ENCODE measurements at places on chromosomes 16 and 17.

GRCh38 chr16:58518980-58519368 is 3.7 kb downstream of the SETD6 start:
- no peak for DNase-seq

DNA sequence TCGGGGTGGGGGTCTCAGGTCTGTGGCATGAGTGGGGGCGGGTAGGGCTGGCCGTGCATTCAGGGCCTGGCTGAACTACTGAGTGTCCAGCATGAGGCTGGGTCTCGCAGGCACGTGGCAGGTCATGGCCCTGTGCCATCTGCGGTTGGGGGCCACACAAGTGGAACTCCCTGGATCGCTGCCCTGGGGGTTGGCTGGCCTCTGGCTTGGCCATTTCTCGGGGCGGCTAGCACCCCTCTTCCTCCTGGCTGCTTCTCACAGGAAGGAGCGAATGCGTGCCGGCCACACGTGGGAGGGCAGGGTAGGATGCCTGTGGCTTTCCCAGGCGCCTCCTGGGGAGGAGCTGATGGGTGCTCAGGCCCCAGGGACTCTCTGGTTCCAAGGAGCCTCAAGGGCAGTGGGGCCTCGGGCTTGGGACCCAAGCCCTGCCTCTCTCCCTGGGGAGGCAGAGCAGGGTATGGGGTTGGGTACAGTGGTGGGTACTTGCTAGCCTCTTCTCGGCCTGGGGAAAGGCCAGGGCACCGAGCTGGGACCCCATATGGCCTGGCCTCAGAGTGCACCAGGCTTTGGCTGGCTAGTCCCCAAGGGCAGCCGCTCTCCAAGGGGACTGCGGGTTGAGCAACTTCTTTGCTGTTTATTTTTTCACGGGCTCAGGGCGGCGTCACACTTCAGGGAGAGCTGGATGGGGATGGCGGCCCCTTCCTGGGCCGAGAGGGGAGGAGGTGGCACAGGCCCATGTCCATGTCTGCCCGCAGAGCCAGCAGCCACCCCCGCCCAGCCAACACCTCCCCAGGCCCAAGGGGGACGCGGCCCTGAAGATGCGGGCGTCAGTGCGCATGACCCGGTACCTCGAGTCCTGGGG is 37.5 kb downstream of the ADCY7 start:
- DNase-seq, result no peak

DNA sequence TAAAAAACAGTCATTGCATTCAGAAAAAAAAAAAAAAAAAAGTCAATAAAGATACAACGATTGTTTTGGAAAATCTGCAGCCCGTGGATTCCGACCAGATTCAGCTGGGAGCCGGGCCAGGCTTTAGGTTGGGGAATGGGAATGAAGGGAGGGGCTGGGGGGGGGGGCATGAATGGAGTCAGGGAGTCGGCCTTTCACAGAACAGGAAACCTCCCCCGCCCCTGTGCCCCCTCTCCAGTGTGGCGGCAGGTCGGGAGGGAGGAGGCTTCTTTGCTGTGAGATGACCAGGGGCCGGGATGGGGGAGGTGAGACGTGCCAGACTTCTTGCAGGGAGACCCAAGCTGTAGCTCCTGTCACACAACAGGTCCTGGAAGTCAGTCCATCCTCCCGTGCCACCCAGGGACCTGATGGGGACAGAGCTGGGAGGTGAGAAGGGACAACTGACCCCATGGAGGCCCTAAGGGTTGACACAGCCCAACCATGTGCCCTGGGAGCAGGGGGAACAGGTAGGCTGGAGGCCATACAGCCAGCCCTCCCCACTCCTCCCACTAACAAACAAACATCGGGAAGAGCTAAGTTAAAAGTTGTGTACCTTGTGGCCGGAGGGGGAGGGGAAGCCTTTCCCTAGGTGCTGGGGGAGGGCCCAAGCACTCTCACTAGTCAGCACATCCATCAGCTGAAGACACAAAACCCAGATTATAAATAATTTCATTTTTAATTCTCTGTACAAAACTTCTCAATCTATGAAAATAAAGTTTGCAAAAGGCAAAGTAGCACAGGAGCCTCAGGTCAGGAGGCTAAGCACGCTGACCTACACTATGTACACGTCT is 25.2 kb downstream of the SREBF1 start:
- no peak for DNase-seq

DNA sequence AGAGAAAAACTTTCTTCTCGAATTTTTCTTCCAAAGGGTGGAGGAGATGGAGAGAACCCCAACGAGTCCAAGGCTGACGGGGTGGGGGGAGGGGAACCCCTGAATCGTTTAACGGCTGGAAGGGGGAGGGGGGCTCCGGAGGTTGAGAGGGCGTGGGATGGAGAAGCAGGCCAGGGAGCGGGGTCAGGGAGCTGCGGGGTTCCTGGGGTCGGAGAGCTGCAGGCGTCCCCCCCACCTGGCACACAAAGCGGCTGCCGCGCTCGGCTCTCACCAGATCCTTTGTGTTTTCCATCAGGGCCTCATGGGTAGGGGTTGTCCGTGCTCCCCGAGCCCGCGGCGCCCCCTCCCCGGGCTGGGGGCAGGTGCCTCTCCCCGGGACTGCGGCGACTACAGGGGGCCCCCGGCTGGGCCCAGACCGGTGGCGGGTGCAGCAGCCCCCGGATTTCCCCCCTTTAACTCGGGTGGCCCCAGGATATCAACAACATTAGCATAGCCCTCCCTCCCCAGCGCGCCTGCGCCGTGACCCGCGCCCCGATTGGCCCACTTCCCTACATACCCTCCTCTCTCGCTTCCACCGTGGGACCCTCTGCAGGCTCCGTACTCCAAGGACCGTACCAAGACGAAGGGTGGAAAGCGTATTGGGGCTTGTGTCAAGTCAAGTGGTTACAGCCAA is at the start of gene MBTD1:
MBTD1 (minus strand) TSS at position 486 of the 673 bp plus-strand sequence. CDS start 34,888 bp downstream, outside the sequence.
- peak; percentile 99 for DNase-seq

DNA sequence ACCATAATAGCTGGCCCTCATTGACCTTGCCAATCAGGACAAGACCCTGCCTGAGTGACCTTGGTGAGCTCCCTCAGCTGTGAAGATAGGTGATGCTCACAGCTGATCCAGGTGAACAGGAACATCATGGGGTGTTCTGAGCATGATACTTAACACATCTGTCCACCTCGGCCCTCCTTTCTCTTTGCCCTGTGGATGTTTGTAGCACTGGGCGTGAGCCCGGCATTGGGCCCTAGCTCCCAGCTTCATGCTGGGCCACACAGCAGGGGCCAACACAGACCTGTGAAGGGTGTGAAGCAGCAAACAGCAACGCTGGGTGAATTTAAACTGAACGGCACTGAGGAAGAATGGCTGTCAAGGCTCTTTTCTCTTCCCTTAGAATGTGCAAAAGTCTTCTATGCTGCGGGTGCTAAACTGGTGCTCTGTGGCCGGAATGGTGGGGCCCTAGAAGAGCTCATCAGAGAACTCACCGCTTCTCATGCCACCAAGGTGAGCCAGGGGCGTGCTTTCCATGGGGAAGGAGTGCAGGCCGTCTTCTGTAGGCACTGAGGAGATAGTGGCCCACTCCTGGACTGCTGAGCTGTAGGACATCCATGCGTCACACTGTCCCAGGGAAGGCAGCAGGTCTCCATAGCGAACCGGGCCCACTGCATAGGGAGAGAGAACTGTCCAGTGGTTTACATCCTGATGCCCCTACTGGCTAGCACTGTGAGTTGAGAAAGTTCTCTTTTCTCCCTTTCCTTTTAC is 35.9 kb downstream of the TMEM11 start:
- DNase-seq, result no peak

- DNase-seq, result no peak
Measured at GRCh38 chr17:76076765-76077583, 2.0 kb upstream of the ZACN start.

- DNase-seq, result no peak
Measured at GRCh38 chr17:4719146-4719545, 8.7 kb downstream of the ARRB2 start.

All from nucleus accumbens (tissue), 56 donors.